Femur (tissue), 1 donor: ENCODE measurements at places on chromosomes 1 and 21.
A peak's percentile ranks its signal among the peaks of the same experiment; 100 is the strongest.

GRCh38 chr21:43905726-43906455, 40.9 kb downstream of the AGPAT3 start:
- no peak for DNase-seq

- DNase-seq = no peak
Measured at GRCh38 chr1:172212124-172212523, 208.4 kb upstream of the C1orf105 start.

DNA sequence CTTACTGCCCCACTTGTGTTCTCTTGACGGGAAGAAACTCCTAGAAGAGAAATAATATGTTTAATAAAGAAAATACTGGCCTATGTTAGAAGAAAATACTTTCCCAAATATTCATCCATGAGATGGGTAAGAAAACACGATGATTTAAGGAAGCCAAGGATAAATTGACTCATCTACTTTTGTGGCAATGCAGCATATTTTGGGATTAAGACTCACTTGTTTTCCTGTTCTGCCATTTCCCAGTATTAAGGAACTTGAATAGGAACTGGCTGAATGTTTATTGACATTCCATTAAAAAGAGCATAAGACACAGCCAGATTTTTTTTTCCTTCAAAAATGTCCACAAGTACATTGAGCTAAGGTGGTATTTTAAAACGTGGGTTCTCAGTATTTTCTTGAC, 10.9 kb upstream of the ADAMTS5 start:
- DNase-seq = no peak

DNA sequence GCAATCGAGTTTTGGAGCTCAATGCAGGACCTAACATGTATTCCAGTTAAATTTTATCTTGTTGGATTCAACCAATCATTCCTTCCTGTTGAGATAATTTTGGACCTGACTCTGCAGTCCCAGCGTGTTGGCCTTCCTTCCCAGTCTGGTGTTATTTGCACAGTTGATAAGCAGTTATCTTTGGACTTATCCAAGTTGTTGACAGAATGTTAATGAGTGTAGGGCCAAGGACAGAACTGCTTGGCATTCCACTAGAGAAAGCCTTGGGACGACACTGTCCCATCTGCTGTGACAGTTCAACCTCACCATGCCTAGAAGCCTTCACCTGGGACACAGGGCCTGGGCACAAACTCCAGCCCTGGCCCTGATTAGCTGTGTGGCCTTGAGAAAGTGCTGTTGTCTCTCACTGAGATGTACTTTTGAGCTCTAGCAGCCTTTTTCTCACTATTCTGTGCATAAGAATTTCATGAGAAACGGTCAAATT, 104.1 kb upstream of the SLC25A33 start:
- DNase-seq = no peak

GRCh38 chr21:32141318-32141633, 137.6 kb downstream of the MIS18A start:
- peak; percentile 63 for DNase-seq

DNA sequence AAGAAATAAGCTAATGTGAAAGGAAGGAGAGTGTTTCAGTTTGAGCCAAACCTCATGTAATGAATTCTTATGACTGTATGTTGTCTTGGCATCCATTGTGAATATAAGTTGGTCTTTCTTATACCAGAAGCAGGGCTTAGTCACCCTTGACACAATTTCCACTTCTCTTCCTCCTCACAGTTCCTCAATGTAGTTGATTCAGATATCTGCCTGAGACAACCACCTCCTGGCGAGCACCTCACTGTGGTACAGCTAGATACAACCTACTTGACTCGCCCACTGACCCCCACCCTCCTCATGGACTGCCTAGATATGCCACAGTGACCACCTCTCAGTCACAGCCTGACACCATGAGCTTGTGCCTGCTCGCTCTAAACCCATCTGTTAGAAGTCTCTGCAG, 45.6 kb downstream of the KYAT3 start:
- peak; percentile 31 for DNase-seq

DNA sequence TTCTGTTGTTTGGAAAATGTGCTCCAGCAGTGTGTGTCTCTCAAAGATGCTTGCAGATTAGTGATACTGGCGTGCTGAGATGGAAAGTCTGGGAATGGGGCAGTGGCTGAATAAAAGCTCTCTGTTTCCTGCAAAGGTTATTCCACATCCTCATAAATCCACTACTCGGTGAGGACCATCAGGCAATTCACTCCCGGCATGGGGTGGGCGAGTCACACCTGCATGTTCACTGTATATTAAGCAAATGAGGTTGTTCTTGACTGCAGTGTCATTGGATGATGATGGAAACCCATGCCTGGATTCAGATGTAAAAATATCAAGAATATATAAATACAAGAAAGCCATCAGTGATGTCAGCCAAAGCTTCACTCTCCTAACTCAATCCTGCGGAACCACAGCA, 65.4 kb upstream of the DSCAM start:
- no peak for DNase-seq

GRCh38 chr21:36747815-36748383, 49.0 kb downstream of the SIM2 start:
- DNase-seq = peak; percentile 64

DNA sequence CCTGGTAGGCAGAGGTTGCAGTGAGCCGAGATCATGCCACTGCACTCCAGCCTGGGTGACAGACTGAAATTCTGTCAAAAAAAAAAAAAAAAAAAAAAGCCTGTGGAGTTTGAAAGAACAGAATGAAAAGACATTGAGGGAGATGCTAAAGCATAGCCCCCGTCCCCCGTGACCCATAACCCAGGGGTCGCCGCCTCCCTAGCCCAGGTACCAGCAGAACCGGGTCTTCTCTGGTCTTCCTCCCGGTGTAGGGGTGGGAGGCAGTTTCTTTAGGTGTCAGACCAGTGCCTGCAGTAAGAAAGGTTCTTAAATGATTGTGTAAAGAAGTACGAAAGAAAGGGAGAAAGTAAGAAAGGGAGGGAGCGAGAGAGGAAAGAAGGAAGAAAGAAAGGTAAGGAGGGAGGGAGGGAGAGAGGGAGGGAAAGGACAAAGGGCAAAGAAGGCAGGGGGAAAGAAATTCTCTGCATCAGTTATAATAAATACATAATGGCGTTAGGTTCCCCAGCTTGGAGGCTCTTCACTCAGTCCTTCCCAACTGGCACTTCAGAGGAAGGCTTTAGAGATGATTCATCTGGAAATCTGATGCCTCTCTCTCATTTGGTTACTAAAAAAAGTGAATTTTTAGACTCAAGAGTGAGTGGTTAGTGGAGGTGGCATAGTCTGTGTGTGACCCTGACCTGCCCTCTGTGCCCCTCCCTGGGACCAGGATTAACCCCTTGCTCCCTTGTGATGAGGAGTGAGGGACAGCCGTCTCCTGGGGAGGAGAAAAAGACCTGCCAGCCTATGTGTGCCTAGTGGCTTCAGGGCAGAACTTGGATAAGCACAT, 1.1 kb downstream of the IL24 start:
- no peak for DNase-seq
